ENCODE measurements at places on chromosomes 2 and 18.

DNA sequence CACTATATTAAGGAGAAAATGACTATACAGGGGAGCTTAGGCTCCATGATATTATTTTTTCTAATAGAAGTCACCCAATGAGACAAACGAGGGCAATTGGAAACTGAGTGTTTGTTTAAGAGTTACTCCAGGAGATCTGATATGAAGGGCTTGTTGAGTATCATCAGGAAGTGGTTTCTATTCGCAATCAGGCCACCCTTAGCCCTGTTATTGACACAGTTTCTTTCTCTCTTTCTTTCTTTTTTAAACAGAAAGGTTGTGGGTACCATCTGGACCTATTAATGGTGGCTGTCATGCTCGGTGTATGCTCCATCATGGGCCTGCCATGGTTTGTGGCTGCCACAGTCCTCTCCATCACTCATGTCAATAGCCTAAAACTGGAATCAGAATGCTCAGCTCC is 117.3 kb downstream of the DPP4 start:
- no peak for DNase-seq

DNA sequence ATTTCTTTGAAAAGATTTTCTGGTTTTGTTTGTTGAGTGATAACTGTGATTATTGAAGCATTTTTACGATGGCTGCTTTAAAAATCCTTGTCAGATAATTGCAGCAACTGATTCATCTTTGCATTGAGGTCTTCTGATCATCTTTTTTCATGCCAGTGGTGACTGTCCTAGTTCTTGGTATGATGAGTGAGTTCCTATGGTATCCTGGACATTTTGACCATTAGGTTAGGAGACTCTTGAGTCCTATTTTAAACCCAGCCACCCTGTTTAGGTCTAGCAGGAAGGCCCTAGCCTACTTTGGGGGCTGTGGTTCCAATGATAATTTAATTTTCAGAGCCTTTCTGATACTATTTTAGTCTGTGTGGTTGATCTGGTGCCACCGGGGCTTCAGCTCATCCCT is 72.7 kb upstream of the REV1 start:
- no peak for DNase-seq

DNA sequence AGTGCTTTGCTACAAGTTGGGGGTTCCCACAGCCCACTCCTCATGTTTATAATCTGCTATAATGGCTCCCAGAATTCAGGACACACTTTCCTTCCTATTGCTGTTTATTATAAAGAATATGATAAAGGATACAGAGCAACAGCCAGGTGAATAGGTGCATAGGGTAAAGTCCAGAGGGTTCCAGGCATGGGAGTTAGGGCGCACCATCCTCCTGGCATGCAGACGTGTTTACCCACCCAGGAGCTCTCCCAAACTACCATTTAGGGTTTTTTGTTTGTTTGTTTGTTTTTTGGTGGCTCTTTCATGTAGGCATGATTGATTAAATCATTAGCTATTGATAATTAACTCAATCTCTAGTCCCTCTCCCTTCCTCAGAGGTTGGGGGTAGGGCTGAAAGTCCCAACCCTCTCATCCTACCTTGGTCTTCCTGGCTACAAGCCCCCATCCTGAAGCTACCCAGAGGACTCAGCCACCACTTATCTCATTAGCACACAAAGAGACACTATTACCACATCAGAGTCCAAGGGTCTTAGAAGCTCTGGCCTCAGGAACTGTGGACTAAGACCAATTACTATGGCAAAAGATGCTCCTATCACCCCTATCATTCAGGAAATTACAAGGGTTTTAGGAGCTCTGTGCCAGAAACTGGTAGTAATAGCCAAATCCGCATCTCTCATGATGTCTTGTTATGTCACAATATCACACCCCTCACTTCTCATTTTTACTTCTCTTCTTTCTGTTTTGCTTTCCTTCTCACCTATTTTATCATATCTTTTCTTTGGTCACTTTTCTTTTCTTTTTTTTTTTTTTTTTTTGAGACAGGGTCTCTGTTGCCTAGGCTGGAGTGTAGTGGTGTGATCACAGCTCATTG is 154.9 kb upstream of the TTC39C start:
- DNase-seq: no peak

DNA sequence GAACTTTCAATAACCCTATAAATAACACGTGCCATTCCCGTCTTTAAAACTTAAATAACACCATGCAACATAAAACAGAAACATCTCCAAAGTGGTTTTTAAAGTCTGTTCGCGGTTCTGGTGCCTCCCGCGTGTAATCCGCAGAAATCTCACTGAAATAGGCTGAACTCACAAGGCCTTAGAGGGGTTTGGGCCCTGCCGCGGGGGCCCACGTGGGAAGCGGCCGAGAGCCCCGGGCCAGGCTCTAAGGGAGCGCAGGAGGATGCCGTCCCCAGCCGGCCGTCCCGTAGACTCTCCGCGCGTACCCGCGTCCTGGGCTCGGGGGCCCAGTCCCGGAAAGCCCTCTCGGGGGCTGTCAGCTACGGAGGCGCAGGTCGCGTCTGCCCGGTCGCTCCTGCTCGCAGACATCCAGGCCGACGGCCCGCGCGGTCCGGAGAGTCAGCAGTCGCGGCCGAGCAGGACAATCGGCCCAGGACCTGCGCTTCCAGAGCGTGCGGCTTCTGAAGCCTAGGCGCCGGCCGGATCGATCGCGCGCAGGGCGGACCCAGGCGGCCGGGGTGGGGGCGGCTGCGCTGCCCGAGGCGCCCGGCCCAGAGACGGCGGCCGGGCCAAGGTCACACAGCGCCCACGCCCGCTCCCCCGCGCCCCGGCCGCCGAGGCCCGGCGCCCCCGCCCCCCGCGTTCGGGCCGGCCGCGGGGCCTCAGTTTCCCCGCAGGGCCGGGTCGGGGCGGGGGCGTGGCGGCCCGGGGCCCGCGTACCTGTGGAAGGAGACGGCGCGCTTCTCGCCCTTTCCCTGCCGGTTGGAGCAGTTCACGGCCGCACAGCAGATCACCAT is 558 bp downstream of the THAP4 start:
- DNase-seq: no peak

- DNase-seq: no peak
Measured at GRCh38 chr2:157182834-157183396, 74.6 kb upstream of the GALNT5 start.

DNA sequence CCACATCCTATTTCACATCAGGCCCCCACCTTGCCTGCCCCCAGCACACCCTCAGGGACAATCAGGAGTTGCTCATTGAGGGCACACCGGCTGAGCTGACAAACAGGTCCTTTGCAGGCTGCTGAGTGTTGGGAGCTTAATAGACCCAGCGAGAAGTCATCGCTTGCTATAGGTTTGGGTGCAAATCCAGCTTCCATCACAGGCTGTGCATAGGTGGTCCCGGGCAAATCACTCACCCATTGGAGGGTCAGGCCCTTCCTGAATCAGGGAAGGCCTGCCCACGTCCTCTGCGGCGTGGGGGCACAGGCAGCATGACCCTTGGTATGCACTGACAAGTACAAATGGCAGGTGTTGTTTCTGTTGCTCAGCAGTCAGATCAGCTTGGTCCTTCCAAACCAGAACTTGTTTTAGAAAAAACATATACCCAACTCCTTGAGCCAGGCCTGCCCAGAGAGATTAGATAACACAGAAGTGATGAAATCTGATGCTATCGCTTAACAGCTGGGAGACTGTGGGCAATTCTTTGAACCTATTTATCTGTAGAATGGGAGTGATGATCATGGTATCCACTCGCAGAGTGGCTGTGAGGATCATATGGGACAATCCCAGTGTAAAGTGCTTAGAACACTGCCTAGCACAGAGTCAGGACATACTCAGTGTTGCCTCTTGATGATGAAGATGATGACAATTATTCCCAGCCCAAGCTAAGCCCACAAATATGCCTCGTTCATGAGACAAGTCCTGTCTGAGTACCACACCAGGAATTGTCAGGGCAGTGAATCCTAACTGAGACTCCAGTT is 34.9 kb downstream of the SMAD7 start:
- DNase-seq: no peak

- DNase-seq: no peak
Measured at GRCh38 chr18:68083131-68083530, 566.6 kb upstream of the DSEL start.

DNA sequence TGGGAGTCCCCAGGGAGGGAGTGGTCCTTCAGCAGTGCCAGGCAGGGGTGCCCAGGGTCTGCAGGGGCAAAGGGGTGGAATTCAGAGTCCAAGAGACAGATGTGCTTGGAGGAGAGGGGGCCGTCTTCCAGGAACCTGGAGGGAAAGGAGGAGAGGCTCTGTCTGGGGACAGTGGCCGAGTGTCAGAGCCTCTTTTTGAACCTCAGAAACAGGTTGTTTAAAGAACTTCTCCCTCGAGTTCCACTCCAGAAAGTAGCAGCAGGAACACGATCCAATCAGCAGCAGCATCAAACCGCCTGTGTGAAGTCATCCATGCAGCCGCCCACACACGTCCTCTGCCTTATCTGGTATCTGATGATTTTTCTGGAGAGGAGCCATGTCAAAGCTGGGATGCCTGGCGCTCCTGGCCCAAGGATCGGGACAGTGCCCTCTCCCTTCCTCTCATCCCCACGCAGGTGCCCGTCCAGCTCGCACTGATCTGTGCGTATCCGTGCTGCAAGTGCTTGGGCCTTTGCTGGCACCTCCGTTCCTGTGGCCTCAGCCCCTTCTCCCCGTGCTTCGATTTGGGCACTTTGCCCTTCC is 205.1 kb downstream of the NDUFA10 start:
- no peak for DNase-seq

DNA sequence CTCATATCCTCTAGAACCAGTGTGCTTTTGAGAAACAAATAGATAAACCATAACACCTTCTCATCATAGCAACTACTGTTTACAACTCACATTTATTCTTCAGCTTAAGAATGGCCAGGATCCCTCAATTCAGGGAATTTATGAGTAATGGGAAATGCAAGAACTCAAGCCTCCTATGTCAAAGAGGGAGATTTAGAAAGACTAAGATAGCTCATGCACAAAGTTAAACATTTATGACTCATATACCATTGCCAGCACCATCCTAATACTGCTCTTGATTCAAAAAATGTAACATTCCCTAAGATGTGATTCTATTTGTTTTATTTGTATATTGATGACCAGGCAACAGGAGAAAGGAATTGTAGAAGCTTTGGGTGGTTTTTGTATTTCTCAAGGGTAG is 172.8 kb downstream of the CYP26B1 start:
- DNase-seq: no peak

DNA sequence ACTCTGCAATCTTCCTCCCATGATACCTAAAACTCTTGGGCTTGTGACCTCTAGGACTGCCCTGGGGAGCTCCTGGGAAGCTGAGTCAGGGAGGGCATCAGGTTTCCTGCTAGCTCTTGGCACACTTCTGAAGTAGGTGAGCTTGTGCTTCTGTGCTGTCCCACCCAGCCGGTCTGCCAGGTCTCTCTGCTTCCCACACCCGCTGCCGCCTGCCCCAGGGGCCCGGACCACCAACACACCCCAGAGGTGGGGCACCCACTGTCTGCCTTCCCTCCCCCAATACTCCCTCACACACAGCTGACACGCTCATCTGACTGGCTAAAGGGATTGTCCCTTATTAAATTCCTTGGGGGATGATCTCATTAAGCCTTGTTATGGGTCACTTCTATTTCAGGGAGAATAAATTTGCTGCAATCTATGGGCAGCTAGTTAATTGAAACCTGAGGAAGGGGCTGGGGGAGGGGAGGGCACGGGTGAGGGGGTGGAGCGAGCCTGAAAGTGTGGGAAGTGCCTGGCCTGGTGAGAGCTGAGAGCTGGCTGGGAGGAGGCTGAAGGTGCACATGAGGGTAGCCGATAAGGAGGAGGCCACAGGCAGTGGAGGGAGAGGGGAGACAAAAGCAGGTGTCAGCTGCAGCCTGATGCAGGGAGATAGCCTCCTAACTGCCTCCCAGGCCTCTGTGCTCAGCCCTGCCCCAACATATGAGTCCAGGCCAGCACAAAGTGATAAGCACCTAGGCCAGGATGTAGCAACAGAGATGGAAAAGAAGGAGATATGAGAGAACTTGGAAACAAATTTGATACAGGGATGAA is 48.8 kb downstream of the HAUS1 start:
- no peak for DNase-seq
